ENCODE measurements at places on chromosomes 13 and 19.
A peak's percentile ranks its signal among the peaks of the same experiment; 100 is the strongest.

DNA sequence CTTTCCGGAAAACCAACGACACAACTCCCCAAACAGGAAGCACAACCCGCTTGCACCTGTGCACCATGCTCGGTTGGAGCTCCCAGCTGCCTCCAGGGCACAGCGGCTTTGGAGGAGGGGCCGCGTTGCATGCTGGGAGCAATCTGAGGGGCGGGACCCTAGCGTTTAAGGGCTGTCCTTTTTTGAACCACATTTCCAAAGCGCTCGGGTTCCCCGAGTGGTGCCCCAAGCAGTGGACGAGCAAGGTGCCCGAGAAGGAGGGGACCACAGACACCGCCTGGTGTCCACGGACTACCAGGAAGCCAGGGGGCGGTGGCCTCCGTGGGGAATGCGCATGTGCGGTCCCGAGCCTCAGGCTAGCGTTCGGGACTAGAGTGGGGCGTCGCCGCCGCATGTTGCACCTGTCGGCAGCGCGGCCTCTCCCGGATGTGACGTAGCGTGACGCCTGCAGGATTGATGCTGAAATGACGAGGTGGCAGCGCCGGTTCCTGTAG is 11.9 kb upstream of the ZNF57 start:
- no peak for DNase-seq

DNA sequence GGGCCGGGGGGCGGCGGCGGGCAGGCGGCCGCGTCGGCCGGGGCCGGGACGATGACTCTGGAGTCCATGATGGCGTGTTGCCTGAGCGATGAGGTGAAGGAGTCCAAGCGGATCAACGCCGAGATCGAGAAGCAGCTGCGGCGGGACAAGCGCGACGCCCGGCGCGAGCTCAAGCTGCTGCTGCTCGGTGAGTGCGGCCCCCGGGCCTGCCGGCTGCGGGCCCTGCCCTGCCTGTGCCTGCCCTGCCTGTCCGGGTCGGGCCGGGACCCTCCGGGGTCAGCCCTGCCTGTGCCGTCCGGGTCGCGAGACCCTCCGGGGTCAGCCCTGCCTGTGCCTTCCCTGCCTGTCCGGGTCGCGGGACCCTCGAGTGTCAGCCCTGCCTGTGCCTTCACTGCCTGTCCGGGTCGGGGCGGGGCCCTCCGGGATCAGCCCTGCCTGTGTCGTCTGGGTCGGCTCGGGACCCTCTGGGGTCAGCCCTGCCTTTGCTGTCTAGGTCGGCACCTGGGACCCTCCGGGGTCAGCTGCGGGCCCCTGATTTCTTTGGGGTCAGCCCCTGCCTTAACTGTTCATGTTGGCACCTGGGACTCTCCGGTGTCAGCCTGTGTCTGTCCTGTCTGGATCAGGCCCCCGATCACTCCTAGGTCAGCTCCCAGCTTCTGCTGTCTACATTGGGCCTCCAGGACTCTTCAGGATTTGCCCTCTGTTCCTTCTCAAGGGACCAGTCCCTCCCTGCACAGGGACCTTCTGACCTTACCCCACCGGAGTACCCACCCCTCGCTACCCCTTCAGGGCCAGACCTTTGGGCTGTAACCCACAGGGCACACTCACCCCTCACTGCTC is 659 bp downstream of the GNA11 start:
- DNase-seq = peak; percentile 11

DNA sequence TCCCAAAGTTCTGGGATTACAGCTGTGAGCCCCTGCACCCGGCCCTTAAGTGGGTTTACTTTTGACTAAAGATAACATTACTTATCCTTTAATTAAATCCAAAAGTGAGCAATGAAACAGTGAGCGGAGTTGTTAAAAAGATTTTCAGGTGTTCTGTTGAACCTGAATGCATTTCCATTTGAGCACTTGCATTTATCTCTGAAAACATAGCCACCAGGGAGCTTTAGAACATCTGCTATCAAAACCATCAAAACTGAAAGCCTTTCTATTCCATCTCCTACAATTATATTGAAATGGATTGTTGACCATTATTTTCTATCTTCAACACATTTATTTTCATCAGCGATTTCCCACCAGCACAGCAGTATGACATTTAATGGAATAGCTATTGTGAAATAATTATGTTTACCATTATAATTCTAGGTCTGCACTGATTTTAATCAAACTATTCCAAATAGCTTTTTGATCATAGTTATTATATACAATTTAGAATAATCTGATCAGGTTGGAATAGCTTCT is 269.0 kb downstream of the FGF14 start:
- DNase-seq = no peak

DNA sequence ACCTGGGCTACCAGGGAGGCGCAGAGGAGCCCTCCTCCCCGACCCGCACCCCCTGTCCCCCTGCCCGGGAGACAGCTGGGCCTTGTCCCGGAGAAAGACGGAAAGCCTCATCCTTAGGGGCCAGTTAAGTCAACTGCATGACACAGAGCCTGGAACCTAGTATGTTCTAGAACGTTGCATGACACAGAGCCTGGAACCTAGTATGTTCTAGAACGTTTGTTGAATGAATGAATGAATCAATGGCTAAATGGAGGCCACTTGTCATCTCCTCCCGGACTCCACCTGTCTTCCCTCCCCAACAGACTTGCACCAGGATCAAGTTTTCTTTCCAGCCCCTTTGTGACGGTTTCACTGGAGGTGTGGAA is 706 bp downstream of the SERP2 start:
- no peak for DNase-seq

- no peak for DNase-seq
Observed at GRCh38 chr13:39567569-39567968, 35.4 kb downstream of the LHFPL6 start.

Data from HFFc6 (cell line).